ENCODE measurements at places on chromosomes 3 and 15.

- no peak for DNase-seq
Measured at GRCh38 chr15:70153921-70154717, 56.4 kb upstream of the TLE3 start.

DNA sequence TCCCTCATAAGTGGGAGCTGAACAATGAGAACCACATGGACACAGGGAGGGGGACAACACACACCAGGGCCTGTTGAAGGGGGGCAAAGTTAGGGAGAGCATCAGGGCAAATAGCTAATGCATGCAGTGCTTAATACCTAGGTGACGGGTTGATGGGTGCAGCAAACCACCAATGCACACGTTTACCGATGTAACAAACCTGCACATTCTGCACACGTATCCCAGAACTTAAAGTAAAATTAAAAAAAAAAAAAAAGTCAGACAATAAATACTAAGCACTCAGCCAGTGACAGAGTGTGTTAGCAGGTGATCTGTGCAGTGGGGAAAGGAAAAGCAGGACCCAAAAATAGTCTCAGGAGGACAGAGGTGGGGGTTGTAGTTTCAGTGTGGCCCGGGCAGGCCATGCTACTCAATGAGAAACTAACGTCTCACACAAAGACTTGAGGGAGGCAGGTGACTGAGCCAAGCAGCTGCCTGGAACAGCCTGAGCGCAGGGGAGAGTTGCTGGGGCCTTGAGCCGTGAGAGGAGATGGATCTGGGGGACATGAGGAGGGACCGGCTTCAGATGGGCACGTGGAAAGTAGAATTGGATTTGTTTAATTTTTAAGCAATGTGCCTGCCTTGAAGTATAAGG, 18.4 kb downstream of the ANKDD1A start:
- no peak for DNase-seq

DNA sequence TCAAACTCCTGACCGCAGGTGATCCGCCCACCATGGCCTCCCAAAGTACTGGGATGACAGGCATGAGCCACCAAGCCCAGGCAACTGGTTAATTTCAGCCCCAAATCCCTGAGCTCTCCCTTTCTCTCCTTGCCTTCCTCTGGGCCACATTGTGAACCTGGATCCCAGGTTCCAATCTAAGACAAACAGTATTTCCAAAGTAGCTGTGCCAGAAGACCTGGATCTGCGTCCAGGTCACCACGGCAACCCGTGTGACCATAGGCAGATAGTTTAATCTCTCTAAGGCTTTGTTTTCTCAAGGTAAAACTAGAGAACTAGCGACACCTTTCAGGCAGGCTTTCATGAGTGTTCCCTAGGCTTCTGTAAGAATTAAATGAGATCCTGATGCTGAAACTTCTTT, 5.9 kb upstream of the RBPMS2 start:
- DNase-seq, result no peak

GRCh38 chr3:23435318-23435717, 232.2 kb downstream of the UBE2E2 start:
- no peak for DNase-seq

GRCh38 chr15:79243723-79244122, 38.8 kb upstream of the ANKRD34C start:
- no peak for DNase-seq

DNA sequence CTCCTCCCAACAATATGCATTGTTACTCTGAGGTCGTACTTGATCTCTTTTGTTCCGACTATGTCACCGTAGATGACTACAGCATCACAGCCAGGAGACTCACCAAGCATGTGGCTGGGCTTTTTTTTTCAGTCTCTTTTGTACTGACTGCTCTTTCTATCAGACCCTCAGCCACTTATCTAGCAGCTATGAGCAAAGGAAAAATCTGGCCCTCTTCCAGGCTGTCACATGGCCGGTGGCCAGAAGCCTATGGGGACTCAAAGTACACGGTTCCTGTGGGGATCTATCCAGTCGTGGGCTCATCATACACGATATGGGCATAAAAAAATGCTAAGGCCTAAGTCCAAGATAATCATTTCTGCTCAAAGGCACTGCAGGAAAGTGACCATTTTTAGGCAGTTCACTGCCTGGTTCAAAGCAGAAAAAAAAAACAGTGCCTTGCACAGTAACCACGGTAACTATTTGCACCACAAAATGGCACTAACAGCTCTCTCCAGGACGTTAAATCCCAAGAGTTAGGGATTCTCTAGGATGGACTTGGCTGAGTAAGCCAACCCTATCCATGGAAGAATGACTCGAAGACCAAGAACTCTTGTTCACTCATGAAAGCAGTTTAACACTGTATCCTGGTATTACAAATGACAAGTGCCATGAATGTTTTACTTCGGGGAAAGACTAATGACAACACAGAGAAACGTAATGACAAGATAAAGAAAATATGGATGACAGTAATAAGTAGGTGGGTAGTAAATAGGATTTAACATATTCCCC, 50.3 kb downstream of the SHQ1 start:
- DNase-seq, result no peak

DNA sequence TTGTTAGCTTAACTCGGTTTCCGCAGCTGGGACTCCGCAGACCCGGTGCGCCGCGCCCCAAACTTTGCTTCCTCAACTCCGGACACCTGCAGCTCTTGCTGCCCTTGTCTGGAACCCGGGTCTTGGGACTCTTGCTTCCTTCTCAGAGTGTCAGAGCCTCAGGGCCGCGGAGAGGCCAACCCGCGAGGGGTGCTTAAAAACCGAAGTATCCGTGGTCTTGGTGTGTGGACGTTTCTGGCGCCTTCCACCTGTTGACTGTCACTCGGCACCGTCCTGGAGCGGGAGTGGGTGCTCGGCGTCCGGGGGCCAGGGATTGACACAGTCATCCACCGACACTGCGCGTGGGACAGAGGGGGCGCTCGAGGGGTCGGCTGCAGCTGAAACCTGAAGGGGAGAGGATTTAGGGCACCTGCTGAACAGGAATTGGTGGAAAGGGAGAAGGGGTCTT, 386 bp downstream of the SQOR start:
- peak; percentile 27 for DNase-seq

DNA sequence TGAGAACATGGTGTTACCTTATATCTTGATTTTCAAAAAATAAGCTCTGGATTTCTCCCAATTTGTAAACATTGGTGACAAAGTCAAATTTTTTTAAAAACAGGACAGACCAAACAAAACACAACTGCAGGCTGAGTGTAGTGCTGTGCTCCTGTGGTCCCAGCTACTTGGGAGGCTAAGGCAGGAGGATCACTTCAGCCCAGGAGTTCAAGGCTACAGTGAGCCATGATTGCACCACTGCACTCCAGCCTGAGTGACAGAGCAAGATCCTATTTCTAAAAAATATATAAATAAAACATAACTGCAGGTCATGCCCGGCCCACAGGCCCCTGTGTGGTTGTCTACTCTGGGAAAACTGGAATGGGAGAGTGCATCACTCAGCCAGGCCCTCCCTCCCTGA, 4.0 kb upstream of the ZXDC start:
- DNase-seq, result no peak

GRCh38 chr3:55501905-55502304, 14.8 kb upstream of the WNT5A start:
- DNase-seq, result no peak

Data from stimulated activated CD4-positive, alpha-beta T cell treated with anti-CD3 and anti-CD28 coated beads, Interleukin-1b, Interleukin-23, amount 100 ng/mL, for 1 hour (primary cell).